ENCODE measurements at places on chromosomes 7 and 10.
A peak's percentile ranks its signal among the peaks of the same experiment; 100 is the strongest.

DNA sequence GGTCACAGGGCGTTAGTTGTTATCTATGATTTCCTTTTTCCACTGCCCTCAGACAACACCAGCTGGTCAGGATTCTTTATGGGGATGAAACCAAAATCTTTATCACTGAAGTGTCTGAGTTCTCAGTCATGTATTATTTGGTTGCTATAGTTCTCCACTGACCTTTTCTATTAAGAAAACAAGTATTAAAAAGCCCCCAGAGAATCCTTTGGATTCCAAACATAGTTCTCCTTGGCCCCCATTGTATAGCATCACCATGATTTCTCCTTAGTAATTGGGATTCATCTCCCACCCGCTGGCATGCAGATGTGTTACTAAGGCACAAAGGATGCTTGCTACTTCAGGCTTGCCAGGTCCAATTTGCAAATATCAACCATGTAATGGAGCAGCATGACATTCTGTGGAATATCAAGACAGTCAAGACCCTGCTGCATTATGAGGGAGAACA lies 94.3 kb downstream of the IQUB start:
- no peak for DNase-seq

- DNase-seq: no peak
Measured at GRCh38 chr10:45468079-45468478, 94.1 kb downstream of the ALOX5 start.

DNA sequence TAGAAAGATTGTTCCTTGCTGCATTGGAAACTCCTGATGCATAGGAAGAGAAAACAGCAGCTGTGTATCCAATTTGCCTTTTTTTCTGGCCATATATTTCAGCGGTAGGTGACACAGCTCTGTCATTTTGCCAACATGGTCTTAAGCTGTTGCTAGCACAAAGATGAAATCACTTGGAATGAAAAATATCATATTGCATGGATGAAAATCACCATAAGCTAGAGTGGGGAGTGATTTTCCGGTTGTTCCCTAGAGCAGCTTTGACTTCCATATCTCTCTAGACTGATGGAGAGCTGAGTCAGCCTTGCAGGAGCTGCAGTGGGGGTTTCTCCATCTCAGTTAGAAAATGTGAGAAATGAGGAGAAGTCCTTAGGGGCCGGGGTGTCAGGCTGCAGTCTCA lies 38.3 kb upstream of the BTBD16 start:
- DNase-seq: peak; percentile 84

GRCh38 chr7:23242321-23242720 lies 4.3 kb upstream of the GPNMB start:
- DNase-seq: no peak

DNA sequence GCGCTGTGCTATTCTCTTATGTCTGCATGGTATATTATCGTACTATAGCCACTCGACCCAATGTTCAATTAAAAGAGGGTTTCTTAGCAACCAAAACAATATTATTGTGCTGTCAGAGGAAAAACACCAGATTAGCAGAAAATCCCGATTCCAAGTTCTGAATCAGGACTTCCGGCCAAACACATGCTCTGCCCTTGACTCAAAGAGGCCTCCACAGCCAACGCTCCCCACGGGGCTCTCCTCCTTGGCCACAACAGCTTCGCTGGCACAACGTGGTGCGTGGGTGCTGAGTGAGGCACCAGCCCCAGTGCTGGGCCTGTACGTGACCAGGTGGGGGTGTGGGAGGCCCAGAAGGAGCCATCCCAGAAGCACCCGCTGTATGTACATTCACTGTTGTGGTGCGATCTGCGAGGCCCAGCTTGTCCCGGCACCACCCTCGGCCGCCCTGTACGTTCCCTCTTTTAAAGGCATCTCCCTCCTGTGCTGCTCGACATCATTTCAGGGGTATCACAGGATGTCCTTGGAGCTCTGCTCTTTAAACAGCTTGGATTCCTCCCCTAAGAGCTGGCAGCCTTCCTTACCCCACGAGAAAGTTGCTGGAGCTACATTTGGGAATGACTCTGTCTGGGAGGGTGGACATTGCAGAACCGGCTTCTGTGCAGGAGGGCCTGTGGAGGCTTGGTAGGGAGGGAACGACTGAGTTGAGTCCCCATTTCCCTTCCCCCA lies 736.2 kb downstream of the PARD3 start:
- peak; percentile 95 for DNase-seq

DNA sequence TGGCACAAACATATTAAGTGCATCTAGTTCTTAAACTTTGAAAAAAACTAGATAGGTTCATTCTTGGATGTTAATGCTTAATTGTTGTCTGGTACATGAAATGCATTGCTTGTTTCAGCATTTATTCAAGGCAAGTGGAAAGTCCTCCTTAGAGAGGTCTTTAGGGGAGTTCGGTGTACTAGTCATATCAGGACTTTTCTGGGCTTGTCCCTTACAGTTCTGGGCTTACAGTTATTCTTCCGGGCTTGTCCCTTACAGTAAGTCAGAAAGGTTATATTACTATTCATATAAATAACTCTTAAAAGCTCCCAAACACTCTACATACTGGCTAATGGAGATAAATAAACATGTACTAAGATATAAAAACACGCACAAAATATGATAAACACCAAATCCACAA lies 61.6 kb upstream of the MRLN start:
- no peak for DNase-seq

GRCh38 chr7:152313217-152313616 lies 122.6 kb downstream of the KMT2C start:
- no peak for DNase-seq

- DNase-seq: no peak
Measured at GRCh38 chr10:21166557-21167287, 269.6 kb upstream of the NEBL start.

GRCh38 chr10:30894221-30894620 lies 137.4 kb downstream of the ZNF438 start:
- no peak for DNase-seq

DNA sequence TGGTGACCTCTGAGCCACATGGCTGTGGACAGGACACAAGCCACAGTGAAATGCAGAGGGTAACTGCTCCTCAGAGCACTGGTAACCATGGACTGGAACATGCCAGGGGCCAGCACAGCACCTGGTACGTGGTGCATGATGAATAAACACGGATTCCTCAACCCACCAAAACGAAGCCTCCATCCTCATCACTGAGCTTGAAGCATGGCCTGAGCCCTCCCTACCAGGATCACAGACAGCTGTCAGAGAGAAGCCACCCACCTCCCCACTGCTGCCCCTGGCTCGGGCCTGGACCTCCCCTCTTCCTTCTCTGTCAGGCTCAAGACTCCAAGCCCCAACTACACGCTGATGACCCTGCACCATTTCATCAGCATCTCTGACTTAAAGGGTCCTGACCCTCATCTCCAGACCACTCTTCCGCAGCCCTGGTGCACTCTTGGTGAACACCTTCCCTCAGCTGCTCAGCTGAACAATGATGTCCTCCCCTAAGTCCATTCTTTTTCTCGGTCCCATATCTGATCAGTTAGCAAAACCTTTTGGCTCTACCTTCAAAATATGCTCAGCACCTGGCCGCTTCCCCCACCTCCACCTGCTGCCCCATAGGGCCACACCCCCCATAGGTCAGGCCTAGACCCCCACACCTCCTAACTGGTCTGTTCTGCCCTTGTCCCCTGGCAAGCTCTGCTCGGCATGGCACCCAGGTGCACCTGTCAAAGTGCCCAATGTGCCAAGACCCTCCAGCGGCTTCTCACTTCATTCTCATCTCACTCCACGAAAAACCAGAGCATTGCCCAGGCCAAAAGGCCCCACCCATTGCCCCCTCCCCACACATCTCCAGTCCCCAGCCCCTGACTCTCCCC lies 141.1 kb downstream of the MAPK8 start:
- no peak for DNase-seq

DNA sequence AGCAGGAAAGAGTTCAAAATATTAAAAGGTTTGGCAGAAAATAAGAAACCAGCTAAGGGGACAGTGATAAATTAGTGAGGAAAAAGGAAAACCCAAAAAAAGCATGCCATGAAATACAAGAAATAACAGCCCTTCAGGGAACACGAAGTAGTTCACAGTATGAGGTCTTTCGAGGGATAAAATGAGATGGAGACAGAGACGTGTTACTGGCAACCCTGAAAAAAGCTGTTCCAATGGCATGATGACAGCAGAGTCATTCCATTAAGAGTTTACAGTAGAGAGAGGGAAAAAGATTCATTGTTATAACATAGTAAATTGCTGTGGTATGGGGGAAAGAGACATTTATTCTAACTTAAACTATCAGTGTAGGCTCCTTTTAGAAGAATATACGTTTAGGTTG lies 391.2 kb downstream of the ANKRD7 start:
- DNase-seq: no peak

GRCh38 chr10:119370972-119371703 lies 163.8 kb downstream of the GRK5 start:
- DNase-seq: peak; percentile 67

DNA sequence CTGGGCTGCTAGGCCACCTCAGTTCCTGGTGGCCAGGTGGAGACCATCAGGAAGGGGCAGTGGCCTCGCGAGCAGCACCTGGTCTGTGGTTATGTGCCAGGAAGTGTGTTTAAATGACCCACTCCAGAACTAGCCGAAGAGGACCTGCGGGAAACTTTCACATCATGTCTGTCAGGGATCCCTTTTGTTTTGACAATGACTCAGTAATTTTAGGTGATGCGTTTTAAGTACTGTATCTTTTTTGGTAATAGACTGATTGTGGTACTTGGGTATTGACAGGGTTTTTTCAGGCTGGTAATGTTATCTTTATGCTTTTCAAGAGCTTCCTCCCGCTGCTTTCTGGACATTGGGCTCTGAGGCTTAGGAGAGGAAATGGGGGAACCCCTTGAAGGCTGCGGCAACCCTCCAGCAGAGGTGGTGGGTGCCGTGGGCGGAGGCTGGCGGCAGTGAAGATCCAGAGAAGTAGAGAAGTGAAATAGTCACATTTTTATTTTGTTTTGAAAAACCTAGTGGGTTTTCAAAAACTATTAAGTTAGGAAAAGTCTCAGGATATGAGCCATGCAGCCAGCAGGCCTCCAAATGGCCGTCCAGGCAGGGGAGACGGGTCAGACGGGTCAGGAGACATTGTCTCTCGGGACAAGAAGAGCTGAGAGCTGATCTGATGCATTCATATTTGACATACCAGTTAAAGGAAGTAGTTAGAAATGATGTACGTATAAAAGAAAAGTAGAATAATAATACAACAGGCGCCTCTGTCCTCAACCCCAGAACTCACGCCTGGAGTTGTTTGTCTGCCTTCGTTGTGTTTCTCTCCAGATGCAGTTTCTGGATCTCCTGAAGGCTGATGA lies 27.7 kb downstream of the PPP2R2D start:
- peak; percentile 16 for DNase-seq

DNA sequence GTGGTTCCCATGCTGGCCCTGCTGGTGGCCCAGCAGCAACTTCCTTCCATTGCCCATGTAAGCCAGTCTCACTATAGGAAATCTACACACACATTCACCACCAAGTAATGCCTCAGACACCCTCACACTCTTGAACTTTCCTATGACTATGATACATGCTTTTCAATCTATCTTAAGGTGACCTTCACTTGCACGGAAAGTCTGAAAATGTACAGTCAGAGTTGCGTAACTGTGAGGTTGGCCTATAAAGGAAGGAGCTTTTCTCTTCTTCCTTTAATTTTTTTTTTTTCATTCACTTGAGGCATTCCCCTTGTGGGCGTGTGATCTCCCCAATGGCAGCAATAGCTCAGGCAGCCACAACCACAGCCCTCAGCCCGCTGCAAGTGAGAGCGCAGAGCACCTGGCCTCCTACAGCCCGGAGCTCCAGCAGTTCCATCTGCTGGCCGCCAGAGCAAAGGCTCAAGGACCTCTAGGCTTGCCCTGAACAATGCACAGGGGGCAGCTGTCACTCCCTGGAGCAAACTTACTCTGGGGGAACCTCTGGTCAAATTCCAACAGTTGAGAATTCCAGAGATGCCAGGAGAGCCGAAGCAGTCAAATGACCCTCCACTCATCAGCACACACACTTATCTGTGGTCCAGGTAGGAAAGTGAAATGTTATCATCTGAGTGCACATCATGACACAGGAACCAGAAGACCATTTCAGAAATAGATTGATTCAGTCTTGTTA lies 123.1 kb upstream of the ADO start:
- DNase-seq: no peak

GRCh38 chr7:37128327-37129034 lies 320.2 kb downstream of the ELMO1 start:
- DNase-seq: no peak

- DNase-seq: no peak
Measured at GRCh38 chr10:228366-228765, 93.1 kb downstream of the ZMYND11 start.

DNA sequence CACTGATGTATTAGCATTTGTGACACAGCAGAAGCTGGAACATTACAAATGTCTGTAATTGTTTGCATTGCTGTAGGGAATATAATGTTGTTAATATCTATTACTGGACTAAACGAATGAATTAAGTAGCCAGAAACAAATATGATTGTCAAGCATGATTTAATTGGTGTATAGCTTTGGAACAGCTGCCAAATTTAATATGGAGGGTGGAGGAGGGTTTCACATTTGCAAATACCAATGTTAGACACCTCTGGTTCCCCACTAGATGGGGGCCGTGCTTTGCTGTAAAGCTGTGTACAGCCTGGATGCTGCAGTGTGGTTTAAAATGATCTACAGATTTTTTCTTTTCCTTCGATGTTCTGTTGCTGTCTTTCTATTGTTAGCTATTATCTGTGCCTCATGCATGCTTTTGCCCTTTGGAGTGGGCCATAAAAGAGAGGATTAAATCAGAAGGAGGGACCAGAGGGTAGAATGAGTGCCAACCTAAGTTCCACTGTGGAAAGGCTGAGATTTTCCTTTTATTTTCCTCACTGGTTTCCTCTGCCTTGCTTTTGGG lies 23.1 kb downstream of the DNAJB9 start:
- DNase-seq: peak; percentile 26

- no peak for DNase-seq
Measured at GRCh38 chr7:155517452-155517851, 28.9 kb downstream of the CNPY1 start.

All from fibroblast of pulmonary artery (primary cell).